ENCODE measurements at places on chromosomes 7 and 10.

GRCh38 chr10:43598446-43598845 is 7.8 kb upstream of the ZNF485 start:
- no peak for DNase-seq

DNA sequence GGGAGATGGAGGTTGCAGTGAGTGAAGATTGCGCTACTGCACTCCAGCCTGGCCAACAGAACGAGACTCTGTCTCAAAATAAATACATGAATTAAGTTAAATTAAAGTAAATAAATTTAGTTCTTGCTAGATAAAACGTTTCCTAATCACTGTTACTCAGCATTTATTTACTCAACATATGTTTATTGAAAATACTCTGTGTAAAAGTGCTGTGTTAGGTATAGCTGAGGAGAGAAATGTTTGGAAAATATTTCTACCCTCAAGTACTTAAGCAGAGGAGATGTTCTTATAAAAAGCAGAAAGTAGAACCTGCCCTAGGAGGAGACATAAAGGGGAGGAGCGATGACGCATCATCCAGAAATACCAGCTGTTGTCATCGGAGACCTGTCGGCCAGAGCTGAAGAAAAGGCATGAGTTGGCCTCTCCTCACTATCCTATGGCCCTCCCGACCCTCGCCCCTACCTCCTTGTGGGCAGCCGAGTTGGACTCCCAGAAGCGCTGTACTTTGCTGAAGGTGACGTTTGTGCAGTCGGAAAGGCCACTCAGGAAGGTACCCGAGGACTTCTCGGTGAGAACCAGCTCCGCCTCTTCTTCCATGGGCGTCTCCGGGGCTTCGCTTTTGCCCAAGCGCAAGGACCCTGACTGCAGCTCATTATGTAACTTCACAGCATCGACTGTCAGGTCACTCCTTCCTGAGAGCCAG is 1.1 kb downstream of the RRP12 start:
- no peak for DNase-seq

DNA sequence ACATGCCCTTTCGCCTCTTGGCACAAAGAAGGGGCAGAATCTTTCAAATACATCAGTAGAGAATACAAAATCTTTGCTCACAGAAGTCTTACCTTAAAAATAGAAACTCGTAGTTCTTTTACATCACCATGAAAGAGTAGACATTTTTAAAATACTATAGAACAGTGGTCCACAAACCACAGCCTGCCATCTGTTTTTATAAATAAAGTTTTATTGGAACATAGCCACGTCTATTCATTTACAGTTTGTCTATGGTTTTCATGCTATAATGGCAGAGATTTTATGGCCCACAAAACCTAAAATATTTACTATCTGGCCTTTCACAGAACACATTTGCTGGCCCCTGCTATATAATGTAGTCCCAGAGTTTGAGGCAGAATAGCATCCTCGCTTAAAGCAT is 46.1 kb upstream of the CABCOCO1 start:
- no peak for DNase-seq

GRCh38 chr10:69142983-69143382 is 19.0 kb downstream of the VPS26A start:
- no peak for DNase-seq

DNA sequence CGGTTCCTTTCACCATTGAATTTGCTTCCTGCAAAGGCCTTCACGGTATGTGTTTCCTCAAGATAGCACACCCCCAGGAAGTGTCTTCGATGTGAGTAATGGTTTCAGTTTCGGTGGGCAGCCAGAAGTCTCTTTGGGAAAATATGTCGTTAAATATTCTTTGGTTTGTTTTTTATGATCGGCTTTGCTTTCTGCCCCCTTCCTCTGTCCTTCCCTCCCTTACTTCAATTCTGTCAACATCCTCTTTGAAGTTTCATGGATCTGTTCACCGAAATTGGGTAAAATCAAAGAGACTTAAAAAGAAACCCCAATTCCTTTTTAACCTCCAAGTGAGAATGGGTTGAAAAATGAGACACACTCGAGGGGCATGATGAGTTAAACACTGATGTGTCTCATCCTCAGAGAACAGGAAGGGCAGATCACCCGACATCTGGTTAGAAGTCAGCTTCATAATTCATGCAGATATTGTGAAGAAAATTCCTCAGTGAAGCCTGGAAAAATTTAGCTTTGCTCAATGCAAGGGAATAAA is 170.8 kb upstream of the HABP2 start:
- DNase-seq, result no peak

DNA sequence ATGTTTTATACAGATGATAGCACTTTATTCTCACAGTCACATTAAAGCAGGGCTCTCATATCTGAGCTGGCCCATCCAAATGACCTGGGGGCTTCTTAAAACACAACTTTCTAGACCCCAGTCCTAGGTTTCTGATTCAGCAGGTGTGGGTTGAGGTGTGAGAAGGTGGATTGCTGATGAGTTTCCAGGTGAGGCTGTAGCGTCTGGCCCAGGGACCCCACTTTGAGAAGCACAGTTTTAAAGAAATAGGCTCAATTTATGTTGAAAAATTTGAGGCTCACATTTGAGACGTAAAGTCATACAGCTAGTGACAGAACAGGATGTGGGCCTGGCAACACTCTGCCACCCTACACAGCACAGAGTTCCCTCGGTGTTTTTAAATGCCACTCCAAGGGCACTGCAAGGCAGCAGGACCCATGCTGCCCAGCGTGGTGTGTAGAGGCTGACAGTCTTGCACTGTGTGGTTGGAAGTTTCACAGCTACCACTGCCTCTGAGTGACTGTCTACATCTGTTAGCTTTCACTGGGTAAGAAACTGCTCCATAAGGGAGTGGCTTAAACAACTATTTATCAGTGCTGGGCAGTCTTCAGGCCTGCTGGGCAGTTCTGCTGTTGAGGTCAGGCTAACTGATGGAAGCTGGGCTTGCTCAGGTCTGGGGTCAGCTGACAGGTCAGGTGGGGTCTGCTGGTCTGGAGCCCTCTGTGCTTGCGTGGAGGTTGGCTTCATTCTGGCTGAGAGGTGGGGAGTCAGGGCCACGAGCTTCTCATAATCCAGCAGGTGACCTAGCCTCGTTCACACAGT is 319.7 kb downstream of the CXCL12 start:
- no peak for DNase-seq

DNA sequence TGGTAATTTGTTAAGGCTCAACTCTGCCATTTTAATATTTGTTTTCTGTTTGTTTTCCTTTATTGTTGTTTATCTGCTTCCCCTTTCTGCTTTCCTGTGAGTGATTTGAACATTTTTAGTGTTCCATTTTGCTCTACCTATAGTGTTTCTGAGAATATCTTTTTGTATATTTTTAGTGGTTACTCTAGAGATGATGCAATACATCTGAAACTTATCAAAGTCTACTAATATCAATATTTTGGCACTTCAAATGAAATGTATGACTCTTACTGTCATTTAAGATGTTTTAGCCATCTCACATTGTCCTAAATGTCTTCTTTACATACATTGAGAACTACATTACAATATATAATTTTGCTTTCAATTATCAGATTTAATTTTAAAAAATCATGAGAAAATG is 98.9 kb downstream of the PLXDC2 start:
- no peak for DNase-seq

Measured in stimulated activated CD8-positive, alpha-beta memory T cell treated with anti-CD3 and anti-CD28 coated beads, Interleukin-4, amount 100 ng/mL, for 1 hour (primary cell).